ENCODE measurements at places on chromosomes 13 and 19. TPM values are rescaled to one million over a fixed set of nuclear protein-coding genes. Genes with fewer than 3 reads are reported as not detected.
A peak's percentile ranks its signal among the peaks of the same experiment; 100 is the strongest.

DNA sequence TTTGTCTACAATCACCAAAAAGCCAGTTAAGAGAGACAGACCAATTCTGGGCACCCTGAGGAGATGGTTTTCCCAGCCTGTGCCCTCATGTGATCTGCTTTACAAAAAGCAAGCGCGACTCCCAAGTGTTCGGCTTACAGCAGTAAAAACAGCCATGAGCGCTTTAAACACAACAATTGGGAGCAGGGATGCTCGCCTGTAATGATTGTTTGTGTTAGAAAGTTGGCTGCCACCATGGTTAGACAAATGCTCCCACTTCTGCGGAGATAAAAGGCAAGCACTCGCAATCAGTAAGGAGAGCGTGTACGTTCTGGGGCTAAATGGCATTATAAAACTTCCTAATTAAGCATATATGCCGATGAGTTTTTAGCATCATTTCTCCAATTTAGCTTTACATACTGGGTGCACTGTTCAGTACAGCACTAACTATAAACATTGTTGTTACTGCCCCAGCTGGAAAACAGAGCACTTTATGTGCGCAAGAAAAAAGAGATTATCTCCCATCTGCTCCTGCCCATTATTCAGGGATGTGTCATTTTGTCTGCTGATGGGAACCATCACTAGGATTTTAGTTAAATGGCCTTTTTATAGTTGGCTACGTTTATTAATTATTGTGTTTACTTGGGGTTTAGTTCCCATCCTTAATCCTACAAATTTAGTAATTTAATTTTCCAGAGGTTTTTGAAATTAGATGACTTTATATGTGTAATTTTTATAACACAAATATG lies 309.3 kb upstream of the MAB21L1 start:
- no peak overlapping the region for H3K27ac ChIP-seq
- no peaks in the 10 kb centered on the region for H3K36me3 ChIP-seq
- H3K4me1 ChIP-seq, result no peaks in the 10 kb centered on the region

- no peaks in the 10 kb centered on the region for H3K27me3 ChIP-seq
- DNase-seq, result no peak
- no peaks in the 10 kb centered on the region for H3K4me1 ChIP-seq
- peaks cover 3% of the 10 kb centered on the region for H3K36me3 ChIP-seq
Observed at GRCh38 chr13:113995051-113995601, 21.2 kb upstream of the C13orf46 start.

- H3K27me3 ChIP-seq, result peaks cover 11% of the 10 kb centered on the region
- H3K4me3 ChIP-seq, result no peak overlapping the region
- H3K27ac ChIP-seq, result no peak overlapping the region
- H3K36me3 ChIP-seq, result no peaks in the 10 kb centered on the region
- no peaks in the 10 kb centered on the region for H3K4me1 ChIP-seq
Observed at GRCh38 chr19:57651654-57651996, 17.1 kb upstream of the ZSCAN4 start.

GRCh38 chr13:20904908-20905307 lies 2.4 kb upstream of the XPO4 start:
- H3K27me3 ChIP-seq, result no peaks in the 10 kb centered on the region
- peak overlapping the region; percentile 45 for H3K27ac ChIP-seq
- DNase-seq, result no peak
- peaks cover 10% of the 10 kb centered on the region for H3K4me1 ChIP-seq

DNA sequence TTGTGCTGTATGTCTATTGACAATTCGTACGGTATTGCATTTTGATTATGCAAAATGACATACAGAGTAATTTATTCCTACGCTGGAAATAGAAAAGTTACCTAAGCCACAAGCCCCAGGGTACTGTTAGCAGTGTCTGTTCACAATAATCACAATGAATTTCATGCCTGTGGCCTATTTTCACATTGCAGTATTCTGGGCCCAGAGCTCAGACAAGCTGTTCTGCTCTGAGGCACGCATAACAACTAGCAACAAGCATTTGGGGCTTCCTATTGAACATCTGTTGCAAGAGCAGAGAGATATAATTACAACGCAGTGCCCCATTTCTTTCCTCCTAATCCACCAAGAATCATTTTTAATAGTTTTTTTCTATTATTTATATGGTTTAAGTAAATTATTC lies 158.9 kb upstream of the SGCG start:
- no peaks in the 10 kb centered on the region for H3K27me3 ChIP-seq
- no peak overlapping the region for H3K27ac ChIP-seq
- DNase-seq, result no peak
- no peaks in the 10 kb centered on the region for H3K36me3 ChIP-seq
- peaks cover 4% of the 10 kb centered on the region for H3K4me1 ChIP-seq

DNA sequence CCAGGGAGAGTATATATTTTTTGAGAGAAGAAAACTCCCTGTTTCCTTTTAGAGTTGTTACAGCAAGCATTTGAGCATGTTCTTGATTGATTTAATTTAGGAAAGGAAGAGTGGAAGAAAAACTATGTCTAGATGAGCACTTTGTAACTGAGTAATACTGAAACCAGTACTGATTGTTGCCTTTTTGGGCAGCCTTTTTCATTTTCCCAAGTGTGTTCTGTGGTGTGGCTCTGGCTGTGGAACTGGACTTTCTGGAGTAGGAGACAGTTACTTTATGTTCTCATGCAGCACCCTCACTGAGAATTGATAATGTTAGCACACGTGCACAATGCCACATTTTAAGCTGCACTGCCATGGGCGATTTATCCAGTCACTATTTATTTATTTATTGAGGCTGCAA lies 211.5 kb downstream of the LMO7 start:
- H3K4me3 ChIP-seq, result no peak overlapping the region
- DNase-seq, result no peak
- H3K27me3 ChIP-seq, result no peaks in the 10 kb centered on the region
- H3K36me3 ChIP-seq, result peaks cover 15% of the 10 kb centered on the region

DNA sequence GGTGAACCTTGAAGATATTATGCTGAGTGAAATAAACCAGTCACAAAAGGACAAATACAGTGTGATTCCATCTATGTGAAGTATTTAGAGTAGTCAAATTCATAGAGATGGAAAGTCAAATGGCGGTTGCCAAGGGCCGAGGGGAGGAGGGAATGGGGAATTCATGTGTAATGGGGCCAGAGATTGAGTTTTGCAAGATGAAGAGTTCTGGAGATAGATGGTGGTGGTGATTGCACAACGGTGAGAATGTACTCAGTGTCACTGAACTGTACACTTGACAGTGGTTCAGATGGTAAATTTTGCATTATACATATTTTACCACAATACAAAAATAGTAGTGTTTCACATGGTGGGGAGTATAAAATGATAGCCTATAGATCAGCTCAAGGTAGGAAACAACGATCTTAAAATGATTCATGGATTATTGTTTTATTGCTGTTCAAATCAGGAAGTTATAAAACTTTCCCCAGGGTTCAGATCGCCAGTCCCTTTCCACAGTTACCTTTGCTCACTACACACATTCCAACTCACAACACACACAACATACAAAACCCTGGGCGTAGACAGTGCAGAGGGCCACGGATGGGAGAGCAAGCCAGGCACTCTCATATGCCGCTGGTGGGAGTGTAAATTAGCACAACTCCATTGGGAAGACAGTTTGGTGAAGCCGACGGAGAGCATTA lies 219.9 kb downstream of the ZIC5 start:
- no peaks in the 10 kb centered on the region for H3K36me3 ChIP-seq
- no peak overlapping the region for H3K27ac ChIP-seq
- H3K4me1 ChIP-seq, result peaks cover 8% of the 10 kb centered on the region
- no peaks in the 10 kb centered on the region for H3K27me3 ChIP-seq

DNA sequence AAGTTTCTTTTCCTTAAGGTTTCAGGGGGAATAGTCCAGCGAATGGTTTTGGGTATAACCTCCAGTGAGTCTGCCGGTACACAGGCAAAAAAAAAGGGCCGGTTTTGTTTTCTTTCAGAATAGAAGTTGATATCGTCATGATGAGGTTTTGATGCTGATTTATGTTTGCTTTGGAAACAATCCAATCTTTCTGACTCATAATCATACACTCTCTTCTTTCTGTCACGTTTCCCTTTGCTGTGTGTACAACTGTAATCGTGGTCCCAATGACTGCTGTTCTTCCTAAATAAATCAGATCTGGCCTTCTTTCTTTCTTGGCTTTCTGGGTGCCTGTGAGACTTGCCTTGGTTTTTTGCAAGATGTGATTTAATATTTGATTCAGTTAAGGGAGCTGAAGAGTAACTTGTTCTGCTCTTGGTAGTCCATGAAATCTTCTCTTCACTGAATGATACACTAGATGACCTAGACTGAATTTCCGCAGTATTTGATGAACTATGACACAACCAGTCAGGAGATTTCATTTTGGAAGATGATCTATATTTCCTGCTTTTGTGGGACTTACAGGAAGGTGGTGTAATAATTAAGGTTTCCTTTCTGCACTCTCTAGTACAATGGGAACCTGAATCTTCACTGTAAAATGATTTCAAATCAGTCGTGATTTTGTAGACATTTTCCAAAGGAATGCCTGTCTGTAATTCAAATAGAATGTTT lies 34.9 kb upstream of the METTL21C start:
- no peaks in the 10 kb centered on the region for H3K36me3 ChIP-seq
- H3K27me3 ChIP-seq, result peaks cover 4% of the 10 kb centered on the region
- DNase-seq, result no peak

- H3K4me1 ChIP-seq, result peaks cover 3% of the 10 kb centered on the region
- H3K27me3 ChIP-seq, result no peaks in the 10 kb centered on the region
- H3K27ac ChIP-seq, result peak overlapping the region; percentile 74
- no peak for DNase-seq
Observed at GRCh38 chr13:41614671-41615527, 157.5 kb downstream of the RGCC start.

Gene POU2F2
- total RNA-seq, result 1.6 TPM
